ENCODE measurements at places on chromosomes 13 and 19.

DNA sequence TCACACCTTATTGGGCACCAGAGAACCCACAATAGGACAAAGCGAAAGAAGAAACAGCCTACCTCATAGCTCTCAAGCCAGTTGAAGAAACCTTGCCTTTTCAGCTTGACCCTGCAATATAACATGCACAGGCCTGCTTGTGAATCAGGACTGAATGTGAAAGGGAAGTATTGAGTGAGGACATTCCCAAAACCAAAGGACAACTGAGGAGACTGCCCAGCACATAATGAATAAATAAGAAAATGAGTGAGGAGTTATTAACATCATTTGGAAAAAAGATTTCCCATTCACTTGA is 15.7 kb upstream of the ZNF544 start:
- DNase-seq = no peak

GRCh38 chr19:36103842-36104552 is 6.9 kb upstream of the OVOL3 start:
- no peak for DNase-seq

DNA sequence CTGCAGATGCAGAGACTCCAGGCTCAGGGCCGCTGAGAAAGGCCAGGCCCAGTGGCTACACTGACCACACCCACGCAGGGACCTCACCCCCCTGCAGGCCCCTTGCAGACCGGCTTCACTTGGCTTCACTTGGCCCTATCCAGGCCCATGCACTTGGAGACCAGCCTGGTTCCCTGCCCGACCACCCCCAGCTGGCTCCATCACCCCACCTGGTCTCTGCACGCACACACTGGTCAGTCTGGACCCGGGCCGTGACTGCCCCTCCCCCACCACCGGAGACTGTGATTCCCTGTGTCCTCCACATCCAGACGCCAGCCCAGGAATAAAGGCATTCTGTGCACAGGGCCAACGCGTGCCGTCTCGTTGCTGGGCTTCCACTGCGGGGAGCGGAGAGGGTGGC is 4.9 kb upstream of the EBI3 start:
- DNase-seq = no peak

GRCh38 chr13:112324116-112324515 is 52.0 kb upstream of the SPACA7 start:
- no peak for DNase-seq

- DNase-seq = no peak
These were observed 4.1 kb downstream of the ATP11A start for GRCh38 chr13:112693831-112694497.

Measured in activated T-cell treated with anti-CD3 and anti-CD28 coated beads, Interleukin-2, amount 50 U/mL, for 4 hours (primary cell).